NCI-H2227 treated with DMSO at 0.1 percent for 48 hours (cell line): ENCODE measurements at places on chromosomes 7 and 10.
A peak's percentile ranks its signal among the peaks of the same experiment; 100 is the strongest.

DNA sequence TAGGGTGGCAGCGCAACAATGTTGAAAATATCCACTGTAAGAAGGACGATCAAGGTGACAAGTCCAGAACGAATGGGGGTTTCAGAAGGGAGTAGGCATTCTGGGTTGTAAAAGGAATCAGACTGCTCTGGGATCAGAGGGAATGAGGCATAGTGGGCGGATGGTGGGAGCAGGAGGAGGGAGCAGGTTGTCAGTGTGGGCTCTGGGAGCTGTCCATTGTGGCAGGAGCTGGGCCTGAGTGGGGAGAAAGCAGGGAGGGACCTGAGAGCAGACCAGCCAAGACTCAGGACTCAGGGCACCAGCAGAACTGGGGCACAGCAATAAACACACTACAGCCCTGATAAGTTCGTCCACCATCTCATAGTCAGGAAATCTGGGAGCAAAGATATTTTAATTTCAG is 292.6 kb upstream of the MKI67 start:
- no peak for DNase-seq

- DNase-seq, result no peak
Observed at GRCh38 chr7:140039066-140039465, 23.7 kb downstream of the PARP12 start.

DNA sequence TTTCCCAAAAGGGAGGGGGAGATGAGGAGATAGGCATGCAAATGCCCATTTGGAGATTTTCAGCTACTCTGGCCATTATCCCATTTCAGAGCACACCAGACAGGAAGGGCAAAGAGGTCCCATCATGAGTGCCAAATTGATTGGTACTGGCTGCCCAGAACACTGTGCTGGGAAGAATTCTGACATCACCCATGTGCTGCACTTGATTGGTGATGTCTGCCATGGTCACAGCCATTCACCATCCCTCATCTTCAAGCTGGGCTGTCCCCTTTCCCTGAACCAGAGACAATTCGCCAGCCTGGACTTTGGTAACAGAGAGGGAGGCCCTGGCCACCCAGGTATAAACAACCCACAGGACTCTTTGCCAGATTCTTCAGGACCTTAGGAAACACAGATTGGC is 23.2 kb upstream of the RADIL start:
- no peak for DNase-seq

DNA sequence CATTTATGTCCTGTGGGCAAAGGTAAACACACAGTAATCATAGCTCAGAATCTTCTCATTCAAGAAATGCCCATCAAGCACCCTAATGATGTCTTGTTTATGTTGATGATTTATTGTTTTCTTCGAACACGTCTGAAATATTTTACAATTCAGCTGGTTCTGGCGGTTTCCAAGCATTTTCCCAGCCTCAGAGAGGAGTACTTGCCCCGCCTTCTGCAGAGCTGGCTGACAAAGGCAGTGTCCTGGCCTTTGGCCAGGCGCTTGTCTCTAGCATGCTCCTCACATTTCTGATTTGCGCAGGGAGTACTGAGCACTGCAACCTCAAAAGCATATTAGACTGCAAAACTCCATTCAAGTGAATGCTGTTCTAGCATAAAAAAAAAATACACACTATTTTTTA is 314.2 kb upstream of the GNAI1 start:
- DNase-seq, result peak; percentile 87

DNA sequence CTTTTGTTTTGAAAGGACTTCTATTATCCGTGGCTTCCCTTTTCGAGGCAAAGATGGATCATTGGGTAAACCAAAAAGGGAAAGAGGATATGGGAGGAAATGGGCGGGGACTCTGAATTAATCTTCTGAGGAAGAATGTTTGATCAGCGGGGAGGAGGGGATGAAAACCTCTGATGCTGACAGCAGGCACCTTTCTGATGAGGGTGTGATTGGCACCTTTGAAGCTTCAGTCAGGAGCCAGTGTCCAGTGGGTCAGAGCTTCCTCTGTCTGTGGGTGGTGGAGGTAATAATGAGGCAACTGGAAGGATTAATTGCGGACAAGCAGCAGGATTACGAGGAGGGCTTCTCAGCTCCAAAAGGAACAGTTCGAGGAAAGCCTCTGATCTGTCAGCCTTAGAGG is 877.6 kb downstream of the LRMDA start:
- no peak for DNase-seq

DNA sequence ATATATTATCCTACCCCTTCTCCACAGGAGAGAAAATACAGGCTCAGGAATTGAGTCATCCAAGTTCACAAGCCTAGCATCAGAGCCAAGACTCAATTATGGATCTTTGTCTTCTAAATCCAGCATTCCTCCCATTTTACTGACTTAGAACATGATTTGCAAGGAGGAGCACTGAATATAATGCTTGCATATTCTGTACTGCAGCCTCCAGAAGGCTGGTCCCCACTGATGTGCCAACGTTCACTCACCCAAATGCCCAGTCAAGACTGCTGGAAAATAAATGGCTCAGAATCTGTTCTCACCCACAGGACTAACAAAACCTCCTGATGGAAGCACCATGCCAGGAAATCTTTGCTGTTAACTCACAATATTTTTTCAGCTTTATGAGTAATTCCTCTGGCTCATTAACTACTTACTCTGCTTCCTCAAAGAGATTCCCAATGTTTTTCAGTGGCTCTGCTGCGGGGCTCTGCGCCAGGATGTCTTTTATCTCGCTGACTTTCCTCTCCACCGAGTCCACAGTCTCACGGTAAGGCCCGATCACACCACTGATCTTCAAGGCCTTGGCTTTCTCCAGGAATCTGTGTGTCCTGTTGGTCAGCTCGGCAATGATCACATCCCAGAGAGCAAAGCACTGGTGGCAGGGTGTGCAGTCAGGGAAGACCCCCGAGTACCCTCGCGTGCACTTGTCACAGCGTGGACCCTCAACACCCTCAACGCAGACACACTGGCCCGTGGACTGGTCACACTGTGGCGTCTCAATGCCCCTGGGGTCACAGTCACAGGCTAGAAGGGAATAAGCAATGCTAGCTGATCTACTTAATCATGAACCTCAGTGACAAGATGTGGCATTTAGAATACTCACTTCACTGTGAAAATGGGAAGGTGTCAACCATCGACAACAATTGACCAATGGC is 48.8 kb downstream of the DLD start:
- no peak for DNase-seq

DNA sequence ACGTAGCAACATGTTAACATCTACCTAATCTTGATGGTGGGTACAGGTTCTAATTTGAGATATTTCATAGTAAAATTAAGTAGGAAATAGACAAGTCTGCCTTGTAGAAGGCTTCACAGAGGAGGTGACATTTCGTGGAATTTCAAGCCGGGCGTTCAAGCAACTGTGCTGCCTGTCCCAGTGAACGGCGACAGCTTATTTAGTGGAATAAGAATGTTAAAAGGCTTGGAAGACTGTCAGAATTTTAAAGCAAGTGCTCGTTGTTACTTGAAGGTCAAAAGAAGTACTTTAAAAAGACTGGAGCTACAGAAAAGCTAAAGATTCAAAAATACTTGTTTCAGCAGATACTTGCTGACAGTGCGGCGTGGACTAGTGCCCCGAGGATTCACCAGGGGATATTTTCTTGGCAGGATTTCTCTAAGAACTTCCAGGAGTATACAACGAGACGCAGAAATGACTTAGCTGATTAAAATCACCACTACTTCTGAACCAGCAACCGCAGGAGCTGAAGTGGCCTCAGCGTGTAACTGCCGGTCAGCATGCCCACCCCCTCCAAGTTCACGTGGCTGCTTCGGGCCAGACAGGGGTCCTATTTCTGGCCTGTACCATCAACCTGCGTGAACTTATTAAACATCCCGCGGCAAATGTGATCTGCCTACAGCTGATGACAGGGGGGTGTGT is 46.5 kb downstream of the CTBP2 start:
- no peak for DNase-seq

DNA sequence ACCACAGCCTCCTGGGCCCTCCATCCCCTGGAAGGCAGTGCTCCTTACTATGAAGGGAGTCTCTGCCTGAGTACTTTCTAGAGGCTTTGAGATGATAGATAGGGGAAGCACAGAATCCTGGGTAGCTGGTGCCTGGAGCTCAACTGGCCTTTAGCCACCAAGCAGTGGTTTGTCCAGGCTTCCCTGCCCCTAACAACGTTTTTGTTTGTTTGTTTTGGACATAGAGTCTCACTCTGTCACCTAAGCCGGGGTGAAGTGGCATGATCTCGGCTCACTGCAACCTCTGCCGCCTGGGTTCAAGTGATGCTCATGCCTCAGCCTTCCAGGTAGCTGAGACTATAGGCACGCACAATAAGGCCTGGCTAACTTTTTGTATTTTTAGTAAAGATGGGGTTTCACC is 289.4 kb downstream of the PLXNA4 start:
- DNase-seq, result no peak

DNA sequence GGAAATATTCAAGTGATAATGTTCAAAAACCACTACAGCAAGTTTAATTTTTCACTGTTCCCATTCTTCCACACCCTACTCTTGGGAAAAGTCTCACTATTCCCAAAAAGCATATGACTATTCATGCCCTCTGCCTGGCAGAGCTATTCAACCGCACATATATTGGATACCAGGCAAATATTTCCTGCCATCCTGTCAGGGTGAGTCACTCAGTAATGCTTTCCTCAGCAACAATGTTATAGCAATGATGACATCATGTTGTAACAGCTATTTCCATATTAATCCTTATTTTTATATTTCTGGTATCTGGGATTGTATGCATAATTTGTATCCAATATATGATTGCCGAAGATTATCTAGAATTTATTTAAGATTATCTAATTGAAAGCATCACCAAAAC is 114.0 kb upstream of the PLXDC2 start:
- DNase-seq, result no peak

DNA sequence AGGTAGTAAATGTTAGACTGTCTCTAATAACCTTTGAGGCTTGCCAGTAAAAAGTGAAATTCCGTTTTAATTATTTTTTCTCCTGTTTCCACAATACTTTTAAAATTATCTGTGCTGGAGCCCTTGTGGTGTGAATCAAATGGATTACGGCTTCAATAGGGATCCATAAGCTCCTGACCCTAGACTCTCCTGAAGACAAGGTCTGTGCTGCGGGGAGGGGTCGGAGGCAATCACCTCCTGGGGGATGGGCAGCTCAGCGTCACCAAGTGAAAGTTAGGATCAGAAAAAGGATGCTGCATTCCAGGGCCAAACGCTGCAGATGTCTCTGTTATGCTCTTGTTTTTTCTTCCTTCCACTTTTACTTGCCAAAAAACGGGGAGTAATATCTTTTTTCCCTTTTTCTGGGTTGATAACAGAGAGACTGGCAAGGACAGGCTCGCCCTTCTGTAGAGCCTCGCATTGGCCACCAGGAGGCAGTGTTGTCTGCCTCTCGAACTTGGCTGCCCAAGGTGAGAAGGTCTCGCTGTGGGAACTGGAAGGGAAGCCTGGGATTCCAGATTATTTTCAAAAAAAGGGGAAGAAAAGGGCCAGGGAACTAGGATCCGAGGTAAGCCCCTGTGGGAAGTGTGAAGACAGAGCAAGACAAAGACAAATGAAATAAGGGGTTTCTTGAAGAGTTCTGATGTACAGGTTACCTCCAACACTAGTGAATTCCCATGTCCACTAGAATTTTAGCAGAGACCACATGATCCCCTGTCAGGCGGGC is 621.9 kb downstream of the ACTR3B start:
- no peak for DNase-seq

DNA sequence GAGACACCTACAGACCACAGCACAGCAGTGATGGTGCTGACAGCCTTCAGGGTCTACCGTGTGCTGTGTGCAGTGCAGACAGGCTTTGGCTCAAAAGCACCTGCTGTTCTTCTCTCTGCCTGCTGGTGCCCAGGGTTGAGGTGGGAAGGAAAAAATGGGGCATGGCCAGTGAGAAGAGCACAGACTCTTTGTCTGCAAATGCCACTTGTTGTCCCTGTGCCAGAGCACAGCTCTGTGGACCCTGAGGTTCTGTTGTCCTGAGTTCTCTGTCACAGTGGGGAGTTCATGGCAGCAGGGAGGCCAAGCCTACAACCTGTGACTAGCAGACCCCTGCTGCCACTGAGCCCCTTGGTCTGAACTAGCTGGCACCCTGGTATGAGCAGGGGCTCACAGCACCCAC is 376.7 kb downstream of the GLRX3 start:
- no peak for DNase-seq

DNA sequence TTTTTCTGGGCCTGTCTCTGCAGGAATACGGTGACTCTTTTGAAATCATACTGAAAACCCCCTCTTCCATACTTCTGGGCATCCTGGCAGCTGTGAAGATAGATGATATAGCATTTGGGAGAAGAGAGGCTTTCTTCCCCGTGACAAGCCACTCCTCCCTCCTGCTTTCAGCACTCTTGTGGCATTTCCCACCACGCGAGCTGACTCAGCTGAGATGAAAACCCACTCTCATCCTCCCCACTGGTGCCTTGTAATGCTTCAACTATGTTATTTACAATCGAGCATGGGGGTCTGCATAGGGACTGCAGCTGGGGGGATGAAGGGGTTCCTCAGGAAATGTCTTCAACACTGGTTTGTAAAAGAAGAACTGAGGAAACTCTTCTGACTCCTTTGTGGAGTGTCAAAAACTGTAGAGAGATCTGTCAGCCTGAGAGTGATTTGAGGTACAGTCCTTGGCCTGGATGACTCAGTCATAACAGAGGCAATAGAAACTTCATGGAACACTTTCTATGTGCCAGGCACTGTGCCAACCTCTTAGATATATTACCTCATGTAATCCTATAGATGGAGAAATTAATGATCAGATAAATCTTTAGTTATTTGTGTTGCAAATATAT is 1.7 kb upstream of the TBATA start:
- no peak for DNase-seq

- DNase-seq, result no peak
Observed at GRCh38 chr10:109996225-109996624, 11.6 kb upstream of the ADD3 start.

DNA sequence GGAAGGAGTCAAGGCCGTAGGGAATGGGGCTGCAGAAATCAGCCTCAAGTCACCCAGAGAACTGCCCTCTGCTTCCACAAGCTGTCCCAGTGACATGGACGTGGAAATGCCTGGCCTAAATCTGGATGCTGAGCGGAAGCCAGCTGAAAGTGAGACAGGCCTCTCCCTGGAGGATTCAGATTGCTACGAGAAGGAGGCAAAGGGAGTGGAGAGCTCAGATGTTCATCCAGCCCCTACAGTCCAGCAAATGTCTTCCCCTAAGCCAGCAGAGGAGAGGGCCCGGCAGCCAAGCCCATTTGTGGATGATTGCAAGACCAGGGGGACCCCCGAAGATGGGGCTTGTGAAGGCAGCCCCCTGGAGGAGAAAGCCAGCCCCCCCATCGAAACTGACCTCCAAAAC is 50.2 kb upstream of the PDCD4 start:
- DNase-seq, result no peak

DNA sequence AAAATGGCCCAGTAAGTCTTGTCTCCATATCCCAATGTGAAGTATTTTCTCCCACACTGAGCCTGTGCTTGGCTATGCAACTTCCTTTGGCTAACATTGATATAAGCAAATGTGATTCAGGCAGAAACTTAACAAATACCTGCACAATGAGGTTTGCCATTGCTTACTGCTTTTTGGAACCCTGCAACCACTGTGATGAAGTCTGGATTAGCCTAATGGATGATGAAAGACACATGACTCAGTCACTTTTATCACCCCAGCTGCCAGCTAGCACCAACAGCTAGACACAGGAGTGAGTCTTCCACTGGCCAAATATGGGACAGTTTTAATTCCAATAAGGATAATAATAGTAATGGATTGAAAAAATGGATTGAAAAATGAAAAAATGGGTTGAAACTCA is 854.5 kb downstream of the GRM8 start:
- no peak for DNase-seq

- no peak for DNase-seq
Observed at GRCh38 chr10:69061305-69062161, 26.4 kb upstream of the SRGN start.
